Activated CD4-positive, alpha-beta T cell treated with anti-CD3 and anti-CD28 coated beads, Interleukin-2, amount 50 U/mL, for 24 hours (primary cell): ENCODE measurements at places on chromosomes 7 and 10.
A peak's percentile ranks its signal among the peaks of the same experiment; 100 is the strongest.

GRCh38 chr10:7159517-7159916, 251.3 kb downstream of the SFMBT2 start:
- DNase-seq = no peak

GRCh38 chr7:16836481-16836880, 31.7 kb upstream of the AGR2 start:
- DNase-seq = no peak

- DNase-seq = no peak
Measured at GRCh38 chr7:108016841-108017775, 14.1 kb upstream of the LAMB1 start.

GRCh38 chr10:126569513-126570244, 100.8 kb downstream of the C10orf90 start:
- no peak for DNase-seq

- DNase-seq = no peak
Measured at GRCh38 chr7:115722302-115722977, 308.1 kb downstream of the TFEC start.

DNA sequence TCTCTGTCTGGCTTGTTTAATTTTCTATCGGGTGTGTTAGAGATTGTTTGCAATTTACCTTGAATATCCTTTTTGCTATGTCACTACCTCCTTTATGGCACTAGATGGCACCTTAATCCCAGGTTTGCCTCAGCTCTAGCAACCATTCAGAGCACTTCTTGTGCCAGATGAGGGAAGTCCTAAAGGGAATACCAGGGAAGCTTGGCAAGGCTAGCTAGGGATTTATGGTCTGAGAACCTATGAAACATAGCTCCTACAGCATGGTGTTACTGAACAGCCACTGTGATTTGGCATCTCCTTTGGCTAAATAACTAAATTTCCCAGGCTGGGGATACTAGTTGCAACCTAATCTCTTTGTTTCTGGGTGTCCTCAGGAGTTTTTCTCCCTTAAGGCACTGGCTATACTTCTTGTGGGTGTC, 69.0 kb upstream of the VOPP1 start:
- DNase-seq = peak; percentile 31

DNA sequence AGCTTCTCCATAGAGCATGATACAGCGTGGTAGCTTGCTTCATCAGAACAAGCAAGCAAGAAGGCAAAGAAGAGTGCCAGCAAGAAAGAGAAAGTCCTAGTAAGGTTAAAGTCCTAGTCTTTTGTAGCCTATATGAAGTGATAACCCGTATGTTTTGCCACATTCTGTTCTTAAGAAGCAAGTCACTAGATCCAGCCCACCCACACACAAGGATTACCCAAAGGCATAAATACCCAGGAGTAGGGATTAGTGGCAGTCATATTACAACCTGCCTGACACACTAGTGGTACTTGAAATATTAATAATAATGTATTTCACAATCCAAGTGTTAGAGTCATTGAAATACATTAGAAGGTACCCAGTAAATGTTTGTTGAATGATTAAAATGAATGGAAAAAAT, 285.5 kb downstream of the HPSE2 start:
- DNase-seq = no peak

DNA sequence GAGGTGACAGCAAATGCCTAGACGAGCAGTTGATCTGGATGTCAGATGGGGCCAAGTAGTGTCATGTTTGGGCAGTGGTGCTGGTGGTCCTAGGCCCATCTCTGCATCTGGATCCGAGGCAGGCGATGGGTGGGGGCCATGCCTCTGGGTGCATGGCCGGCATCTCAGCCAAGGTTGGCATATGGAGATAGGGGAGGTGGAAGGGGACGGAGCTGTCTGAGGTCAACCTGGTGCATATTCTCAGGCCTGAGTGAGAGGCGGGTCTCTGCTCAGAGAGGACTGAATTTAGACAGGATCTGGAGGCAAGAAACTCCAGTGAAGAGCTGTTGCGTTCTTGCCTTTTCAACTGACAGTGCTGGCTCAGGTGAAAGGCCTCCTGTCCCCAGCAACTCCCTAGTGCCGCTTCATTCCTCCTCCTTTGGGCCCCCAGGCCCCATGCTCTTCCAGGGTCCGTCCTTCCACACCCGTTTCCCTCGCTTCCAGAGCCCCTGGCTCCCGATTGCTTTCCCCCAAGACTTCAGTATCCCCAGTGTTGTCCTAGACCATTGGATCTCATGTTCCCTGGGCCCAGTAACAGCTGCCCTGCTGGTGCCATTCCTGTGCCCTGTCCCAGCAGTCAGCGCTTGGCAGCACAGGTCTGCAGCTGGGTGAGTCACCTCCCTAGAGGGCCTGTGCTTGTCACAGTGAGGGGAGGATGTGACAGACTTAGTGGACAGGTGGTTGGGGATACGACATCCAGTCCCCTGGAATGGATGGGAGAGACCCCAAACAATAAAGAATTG, 32.6 kb downstream of the GBX1 start:
- no peak for DNase-seq

GRCh38 chr10:86283466-86284287, 82.9 kb downstream of the GRID1 start:
- no peak for DNase-seq

- no peak for DNase-seq
Measured at GRCh38 chr7:159144758-159145489, at the start of gene VIPR2. TSS of gene VIPR2 (minus strand) at chr7:159144867. CDS start at chr7:159144771, 96 bp downstream.

DNA sequence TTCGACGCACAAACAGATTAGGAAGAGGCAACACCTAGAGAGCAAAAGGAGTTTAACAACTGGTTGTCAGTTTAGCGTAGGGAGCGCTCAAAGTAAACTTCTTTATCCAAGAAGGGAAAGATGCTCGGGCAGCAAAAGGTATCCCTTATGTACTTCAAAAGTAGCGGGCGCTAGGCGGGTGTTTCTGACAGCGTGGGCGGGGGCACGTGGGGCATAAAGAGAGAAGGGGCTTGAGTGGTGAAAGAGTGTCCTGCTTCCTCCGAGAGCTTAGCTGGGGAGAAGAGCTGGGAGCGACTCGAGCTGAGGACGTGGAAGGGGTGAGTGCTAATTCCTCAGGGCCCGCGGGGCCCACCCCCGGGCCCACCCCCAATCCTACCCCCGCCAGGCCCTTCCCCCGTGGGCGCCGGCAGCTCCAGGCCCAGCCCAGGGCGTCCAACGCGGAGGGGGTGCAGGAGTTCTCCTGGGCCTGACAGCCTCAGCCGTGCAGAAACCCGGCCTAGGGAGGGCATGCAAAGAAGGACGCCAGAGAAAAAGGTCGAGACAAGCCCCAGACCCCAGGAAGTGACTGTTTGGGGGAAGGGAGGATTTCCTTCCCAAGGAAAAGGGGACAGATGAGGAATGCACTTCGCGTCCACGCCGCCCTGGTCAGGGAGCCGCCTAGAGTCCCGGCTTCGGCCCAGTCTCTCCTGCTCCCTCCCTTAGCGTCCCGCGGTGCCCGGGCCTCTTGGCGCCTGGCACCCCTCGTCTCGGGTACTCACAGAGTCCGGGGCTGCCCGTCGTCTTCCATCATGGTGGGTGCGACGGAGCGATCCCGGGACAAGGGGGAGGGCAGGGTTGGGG, 868 bp downstream of the TIAL1 start:
- peak; percentile 65 for DNase-seq

DNA sequence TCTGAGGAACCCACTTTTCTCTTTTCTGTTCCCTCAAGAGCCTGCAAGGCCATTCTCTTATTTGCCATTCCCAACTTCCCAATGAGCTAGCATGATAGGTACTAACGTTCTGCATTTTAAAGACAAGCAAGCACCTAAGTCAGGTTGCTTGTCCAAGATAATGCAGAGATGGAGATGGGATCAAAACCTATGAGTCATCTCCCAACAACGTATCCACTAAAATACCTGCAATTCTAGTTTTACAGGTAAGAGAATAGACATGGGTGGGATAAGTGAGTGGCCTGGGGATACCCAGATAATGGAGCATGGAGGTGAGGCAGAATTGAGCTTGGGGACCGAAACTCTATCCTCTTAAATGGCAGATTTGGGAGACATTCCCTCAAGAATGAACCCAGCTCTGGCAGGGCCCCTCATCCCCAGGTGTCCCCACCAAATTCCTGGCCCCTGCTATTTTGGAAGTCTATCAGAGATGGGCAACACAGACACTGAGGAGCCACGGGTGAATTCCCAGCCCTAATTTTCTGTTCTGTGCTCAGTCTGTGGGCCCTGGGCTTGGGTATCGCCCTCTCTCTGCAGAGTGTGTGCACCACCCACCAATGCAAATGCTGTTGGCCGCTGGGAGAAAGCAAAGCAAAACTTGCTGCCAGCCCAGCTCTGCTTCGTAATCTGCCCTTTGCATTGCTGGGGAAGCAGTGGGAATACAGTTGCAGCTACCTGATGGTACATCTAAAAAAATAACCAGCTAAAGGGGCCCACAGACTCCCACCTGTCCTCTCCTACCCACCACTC, 98.3 kb downstream of the KCNMA1 start:
- no peak for DNase-seq

- no peak for DNase-seq
Measured at GRCh38 chr10:130396044-130396443, 259.9 kb downstream of the GLRX3 start.

DNA sequence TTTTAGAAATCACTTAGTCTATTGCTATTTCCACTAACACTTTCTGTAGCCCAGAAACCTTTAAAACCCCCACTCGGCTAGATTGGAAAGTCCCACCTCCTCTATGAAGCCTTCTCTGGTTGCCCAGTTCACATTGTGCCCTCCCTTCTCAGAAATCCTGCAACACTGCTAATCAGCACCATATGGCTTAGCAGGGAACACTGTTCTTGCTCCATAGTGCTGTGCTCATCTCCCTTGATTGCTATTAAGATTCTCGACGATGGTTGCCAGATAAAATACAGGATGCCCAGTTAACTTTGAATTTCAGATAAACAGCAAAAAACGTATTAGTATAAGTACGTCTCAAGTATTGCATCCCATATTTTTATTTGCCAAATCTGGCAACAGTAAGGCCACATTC, 40.1 kb upstream of the XPNPEP1 start:
- DNase-seq = no peak

GRCh38 chr10:4399556-4399955, 426.5 kb upstream of the AKR1E2 start:
- no peak for DNase-seq

- no peak for DNase-seq
Measured at GRCh38 chr10:59173414-59173813, 3.0 kb upstream of the PHYHIPL start.

- DNase-seq = no peak
Measured at GRCh38 chr7:103857435-103857834, 132.0 kb downstream of the RELN start.

DNA sequence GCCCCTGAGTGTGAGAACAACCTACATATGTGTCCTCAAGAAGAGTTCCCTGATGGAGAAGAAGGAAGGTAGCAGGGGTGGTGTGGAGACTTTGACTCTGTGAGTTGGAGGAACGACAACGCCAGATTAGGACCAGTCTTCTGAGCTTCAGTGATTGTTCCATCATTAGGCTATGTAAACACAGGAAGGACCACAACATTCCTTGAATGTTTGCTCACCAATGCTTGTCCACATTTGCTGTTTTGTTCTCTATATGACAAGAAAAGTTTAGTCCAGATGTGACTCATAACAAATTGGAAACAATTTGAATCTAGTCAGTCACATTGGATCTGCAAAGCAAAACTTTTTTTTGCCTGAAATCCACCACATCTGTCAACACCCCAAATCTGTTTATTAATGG, 62.7 kb downstream of the ENTPD1 start:
- DNase-seq = no peak

GRCh38 chr7:124764051-124764846, 1.3 kb downstream of the GPR37 start:
- no peak for DNase-seq

DNA sequence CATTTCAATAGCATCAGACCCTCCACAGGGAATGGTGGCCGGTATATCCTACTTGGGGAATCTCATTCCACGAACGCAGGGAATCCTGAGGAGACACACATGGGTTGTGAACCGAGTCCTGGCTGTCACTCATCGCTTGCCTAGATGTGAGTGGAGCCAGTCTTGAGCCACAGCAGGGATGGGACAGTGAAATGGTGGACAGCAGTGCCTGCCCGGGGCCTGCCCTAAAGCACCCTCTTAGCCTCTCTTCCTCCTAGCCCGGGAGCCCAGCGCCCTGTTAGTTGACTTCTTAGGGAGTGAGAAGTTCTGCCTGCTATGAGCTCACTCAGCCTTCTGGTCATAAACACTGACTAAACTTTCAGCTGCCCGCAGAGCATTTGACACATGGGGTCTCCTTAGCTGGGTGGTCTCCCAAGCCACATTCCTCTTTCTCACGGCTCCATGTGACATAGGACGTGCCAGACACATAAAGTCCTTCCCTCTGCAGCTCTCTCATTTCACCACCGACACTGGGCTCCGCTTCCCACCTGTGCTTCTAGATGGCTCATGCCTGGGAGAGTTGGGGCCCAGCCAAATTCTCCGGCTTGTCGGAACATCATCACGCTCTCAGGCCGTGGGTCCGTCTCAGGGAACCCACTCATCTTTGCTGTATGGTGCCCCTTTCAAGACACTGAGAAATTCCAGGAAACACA, 60.9 kb downstream of the TCERG1L start:
- no peak for DNase-seq

DNA sequence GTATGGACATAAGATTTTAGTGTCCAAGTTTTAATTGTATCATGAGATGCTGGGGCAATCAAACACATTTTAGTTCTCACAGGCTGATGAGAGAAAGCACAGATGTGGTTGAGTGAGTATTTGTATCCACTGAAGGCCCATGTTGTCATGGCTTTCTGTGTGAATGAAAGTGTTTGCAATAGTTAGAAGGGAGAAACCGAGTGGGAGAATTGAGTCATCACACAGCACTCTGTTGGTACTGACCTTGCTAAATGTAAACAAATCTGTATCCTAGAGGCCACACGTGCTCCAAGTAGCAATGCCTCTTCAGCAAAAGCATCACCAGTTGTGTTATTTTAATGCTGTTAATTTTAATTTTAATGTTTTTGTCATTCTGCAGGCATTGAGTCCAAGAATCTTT, 121.2 kb downstream of the EMX2 start:
- no peak for DNase-seq

DNA sequence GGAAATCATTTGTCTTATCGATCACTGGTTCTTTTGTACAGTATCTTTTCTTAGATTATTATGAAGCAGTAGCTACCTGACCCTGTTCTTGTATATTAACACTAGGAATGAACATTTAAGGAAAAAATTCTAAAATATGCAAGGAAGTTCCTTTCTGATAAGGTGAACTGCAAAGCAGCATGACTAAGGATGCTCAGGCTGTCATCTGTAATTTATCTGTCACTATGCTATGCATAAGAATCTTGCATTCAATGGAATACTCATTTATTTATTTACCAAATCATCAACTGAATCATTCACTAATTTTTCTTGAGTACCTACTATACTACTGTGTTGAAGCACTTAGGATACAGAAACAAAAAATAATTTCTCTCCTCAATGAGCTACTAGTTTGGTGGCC, 5.8 kb downstream of the GSDME start:
- no peak for DNase-seq
